ENCODE measurements at places on chromosomes 2 and 18. TPM values are rescaled to one million over a fixed set of nuclear protein-coding genes. Genes with fewer than 3 reads are reported as not detected.
A peak's percentile ranks its signal among the peaks of the same experiment; 100 is the strongest.

GRCh38 chr2:232497348-232497747 lies 9.7 kb upstream of the ECEL1 start:
- no peak for DNase-seq

DNA sequence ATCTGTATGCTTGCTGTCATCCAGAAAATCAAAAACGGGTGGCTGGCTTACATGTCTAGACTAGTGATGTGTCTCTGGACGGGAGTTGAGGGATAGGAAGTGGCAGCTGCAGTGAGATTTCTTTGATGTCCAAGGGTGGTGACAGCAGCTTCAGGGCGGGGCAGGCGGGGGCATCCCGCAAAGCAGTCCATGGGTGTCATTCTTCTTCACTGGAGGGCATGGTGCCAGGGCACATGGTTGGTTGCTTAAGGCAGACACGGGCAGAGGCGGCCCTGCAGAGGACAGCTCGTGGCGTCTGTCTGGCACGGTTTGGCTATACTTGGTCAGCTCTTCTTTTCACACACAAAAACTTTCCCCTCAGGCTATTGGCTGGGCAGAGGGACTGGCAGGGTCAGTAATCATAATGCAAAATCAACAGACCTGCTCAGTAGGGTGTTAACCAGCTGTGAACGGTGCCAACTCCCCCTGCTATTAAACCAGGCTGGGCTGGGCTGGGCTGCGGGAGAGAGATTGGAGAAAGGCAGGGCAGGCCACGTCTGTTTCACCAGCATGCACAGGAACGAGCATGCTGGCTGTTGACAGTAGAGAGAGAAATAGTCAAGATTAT lies 63.7 kb downstream of the COL4A3 start:
- DNase-seq, result peak; percentile 61

GRCh38 chr18:42838546-42839145 lies 276.8 kb downstream of the RIT2 start:
- DNase-seq, result no peak

GRCh38 chr2:53939656-53940055 lies 31.1 kb downstream of the PSME4 start:
- DNase-seq, result peak; percentile 6

GRCh38 chr2:98704499-98705332 lies 26.2 kb downstream of the MGAT4A start:
- no peak for DNase-seq

DNA sequence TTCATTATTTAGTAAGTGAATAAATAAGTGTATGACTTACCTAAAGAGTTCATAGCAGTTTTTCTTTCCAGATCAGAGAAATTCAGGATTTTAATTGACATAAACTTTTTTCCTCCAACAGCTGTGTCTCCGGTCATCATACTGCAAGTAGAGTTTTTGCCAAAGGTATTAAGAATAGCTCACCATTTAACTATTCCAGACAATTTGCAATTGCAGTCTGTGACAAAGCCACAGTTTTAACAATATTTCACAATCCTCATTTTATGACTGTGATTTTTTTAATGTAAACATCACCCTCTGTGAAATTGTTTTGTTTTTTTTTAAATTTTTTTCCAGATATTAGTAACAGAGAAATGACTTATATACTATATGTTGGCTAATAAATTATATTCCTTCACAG lies 199.1 kb downstream of the TRIB2 start:
- peak; percentile 17 for DNase-seq

- no peak for DNase-seq
Observed at GRCh38 chr2:43127941-43128558, 98.4 kb downstream of the ZFP36L2 start.

DNA sequence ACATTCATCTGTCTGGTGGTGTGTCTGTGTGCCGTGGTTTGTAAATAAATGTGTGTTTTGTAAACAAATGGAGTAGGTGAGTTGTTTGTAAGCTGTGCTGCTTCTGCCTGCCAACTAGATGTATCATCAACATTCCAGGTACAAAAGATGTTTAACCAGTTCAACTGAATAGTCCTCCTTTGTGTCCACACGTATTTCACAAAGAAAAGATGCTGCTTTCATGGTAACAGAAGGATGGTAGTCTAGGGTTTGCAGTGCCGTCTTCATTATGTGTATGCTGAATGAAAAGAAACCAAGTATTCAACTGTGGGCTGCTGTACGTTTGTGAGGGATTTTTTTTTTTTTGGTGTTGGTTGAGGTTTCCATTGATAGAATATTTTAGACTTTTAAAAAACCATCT lies 72.1 kb downstream of the CAMKMT start:
- DNase-seq, result no peak

GRCh38 chr2:141630407-141630930 lies 500.3 kb downstream of the LRP1B start:
- peak; percentile 30 for DNase-seq

DNA sequence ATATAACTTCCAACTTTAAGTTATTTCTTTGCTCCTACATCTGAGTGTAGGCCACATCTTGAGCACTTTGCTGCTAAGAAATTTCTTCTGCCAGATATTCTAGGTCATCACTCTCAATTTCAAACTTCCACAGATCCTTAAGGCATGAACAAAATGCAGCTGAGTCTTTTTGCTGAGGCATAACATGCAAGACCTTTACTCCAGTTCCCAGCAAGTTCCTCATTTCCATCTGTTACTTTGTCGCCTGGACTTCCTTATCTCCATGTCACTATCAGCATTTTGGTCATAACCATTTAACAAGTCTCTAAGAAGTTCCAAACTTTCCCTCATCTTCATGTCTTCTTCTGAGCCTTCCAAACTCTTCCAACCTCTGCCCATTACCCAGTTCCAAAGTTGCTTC lies 1077.3 kb upstream of the TMEFF2 start:
- no peak for DNase-seq

DNA sequence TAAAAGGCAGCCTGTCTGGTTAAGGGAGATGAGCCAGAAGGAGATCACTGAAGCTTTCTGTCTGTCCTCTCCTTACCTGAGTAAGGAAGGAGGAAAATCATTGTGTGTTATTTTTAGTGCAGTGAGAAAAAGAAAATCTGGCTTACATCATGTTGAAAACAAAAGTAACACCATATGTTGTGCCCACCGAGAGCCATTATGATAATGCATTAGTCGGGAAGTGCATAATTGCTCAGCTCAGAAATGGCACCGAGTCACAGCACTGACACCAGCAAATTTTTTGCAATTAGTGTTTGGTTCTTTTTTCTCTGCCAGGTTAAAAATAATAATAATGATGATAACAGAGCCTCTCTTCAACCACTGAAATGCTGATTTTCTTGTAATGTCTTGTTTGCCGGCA lies 46.6 kb downstream of the HNMT start:
- no peak for DNase-seq

- peak; percentile 34 for DNase-seq
Observed at GRCh38 chr2:75466708-75467311, 93.9 kb downstream of the EVA1A start.

- no peak for DNase-seq
Observed at GRCh38 chr2:7279421-7279949, 362.3 kb downstream of the RNF144A start.

DNA sequence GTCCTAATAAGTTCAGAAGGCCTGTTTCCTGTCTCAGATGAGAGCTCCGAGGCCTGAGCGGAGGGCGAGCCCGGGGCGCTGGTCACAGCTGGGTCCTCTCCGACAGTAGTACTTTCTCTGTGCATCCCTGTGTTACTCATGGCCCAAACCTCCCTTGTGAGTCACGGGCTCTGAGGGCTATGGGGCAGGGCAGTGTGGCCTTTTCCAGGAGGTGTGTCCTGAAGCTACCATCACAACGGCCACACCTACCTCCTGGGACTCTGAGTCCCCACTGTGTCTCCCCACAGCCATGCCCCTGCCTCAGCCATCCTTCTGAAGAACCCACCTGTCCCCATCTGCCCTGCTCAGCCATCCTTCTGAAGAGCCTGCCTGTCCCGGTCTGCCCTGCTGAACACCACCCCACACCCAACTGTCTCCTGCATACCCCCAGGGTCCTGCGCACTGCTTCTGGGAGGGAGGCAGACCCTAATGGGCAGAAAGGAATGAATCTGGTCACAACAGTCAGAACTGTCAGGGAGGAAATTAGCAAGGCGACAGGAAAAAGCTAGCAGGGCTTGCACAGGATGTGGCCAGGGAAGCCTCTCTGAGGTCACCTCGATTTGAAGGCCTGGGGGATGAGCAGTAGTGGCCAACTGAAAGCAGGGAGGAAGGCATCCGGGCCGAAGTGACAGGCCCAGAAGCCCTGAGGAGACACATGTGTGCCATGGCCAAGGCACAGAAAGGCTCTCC lies 145.4 kb upstream of the RIOK3 start:
- peak; percentile 66 for DNase-seq

DNA sequence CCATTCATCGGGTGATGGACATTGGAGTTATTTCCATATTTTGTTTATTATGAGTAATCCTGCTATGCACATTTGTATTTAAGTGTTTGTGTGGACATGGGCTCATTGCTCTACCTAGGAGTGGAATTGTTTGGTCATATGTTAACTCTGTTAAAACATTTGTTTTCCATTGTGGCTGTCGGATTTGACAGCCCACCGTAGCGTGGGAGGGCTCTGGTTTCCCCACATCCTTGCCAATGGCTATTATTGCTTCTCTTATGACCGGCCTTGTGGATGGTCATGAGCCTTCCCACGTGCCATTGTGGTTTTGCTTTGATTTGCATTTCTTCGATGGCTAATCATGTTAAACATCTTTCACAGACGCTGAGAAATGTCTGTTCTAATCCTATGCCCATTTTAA lies 92.0 kb downstream of the ZNF236 start:
- DNase-seq, result no peak

GRCh38 chr2:145065342-145065741 lies 545.4 kb upstream of the ZEB2 start:
- DNase-seq, result no peak

- DNase-seq, result peak; percentile 68
Observed at GRCh38 chr2:190948671-190949070, 65.3 kb downstream of the STAT1 start.

- DNase-seq, result peak; percentile 56
Observed at GRCh38 chr2:98768384-98769113, 37.6 kb upstream of the MGAT4A start.

- DNase-seq, result no peak
Observed at GRCh38 chr18:75551071-75551470, 123.6 kb upstream of the SMIM21 start.

GRCh38 chr2:215249501-215249900 lies 62.4 kb upstream of the ATIC start:
- no peak for DNase-seq

GRCh38 chr2:125168442-125168841 lies 1143.4 kb downstream of the CNTNAP5 start:
- DNase-seq, result peak; percentile 19

GRCh38 chr2:215949991-215950404 lies 63.4 kb downstream of the MREG start:
- DNase-seq, result peak; percentile 55

Gene MLPH
- 155 TPM for total RNA-seq

Gene SNED1
- total RNA-seq, result 53.1 TPM

Gene GKN2
- not detected for total RNA-seq

Gene RPRD1A
- total RNA-seq, result 42.1 TPM

Gene CCT4
- total RNA-seq, result 205 TPM

Gene ONECUT2
- under 0.01 TPM for total RNA-seq

Gene MC4R
- total RNA-seq, result not detected

Gene HRH4
- not detected for total RNA-seq

Gene ZSWIM2
- total RNA-seq, result 0.06 TPM

Data from LHCN-M2 (cell line).